ENCODE measurements at places on chromosomes 13 and 19.

- peak; percentile 78 for DNase-seq
Measured at GRCh38 chr19:17127671-17128070, 52.1 kb downstream of the MYO9B start.

DNA sequence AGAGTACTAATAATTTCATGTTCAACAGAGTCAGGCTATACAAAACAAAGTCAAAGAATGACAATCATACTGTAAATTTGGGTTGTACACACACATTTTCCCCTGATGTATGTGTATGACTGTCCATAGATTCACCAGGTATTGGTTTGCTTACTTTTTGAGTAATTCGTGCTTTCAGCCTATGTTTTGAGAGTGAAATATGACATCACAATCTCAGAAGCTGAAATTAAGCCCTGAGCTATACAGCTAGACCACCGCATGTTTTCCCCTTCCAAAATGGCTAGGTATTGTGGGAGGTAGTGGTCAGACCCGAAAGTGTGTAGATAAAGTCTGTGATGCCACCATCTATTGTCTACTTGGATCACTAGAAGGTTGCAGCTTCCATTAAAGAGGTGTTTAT lies 102.8 kb downstream of the KATNAL1 start:
- DNase-seq = no peak

DNA sequence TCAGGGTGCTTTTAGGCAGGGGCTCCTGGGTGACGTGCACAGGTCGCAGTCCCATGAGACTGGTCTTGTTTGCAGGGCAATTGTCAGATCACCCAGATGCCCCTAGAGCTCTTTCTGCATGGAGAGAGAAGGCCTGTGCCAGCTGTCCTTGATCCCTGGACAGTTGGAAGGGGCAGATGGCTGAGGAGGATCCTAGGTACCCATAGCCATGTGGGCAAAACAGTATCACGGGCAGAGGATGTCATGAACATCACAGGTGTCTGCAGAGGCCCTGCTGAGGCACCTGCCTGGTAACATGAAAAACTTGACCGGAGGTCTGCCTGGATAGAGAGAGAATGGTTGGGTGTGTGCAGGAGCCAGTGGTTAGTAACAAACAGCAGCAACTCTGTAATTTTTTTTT lies 99.3 kb downstream of the ZNF536 start:
- no peak for DNase-seq

- peak; percentile 37 for DNase-seq
Measured at GRCh38 chr13:46348961-46349360, 38.1 kb downstream of the RUBCNL start.

GRCh38 chr13:29509999-29510589 lies 85.4 kb downstream of the SLC7A1 start:
- DNase-seq = no peak

DNA sequence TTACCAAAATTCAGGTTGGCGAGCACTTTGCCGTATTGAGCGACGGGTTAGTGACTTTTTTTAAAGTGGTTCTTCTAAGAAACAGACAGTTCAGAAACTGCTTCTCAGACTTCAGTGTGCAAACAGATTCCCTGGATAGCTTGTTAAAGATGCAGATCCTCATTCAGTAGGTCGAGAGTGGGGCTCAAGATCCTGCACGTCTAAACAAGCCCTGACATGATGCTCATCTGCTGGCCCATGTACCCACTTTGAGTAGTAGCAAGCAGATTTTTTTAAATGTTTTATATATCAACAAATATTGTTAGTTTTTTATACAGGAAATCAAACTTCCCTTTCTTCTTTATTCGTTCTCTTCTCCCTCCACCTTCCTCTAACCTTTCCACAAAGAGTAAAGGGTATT lies 7.3 kb downstream of the METTL21C start:
- DNase-seq = no peak

DNA sequence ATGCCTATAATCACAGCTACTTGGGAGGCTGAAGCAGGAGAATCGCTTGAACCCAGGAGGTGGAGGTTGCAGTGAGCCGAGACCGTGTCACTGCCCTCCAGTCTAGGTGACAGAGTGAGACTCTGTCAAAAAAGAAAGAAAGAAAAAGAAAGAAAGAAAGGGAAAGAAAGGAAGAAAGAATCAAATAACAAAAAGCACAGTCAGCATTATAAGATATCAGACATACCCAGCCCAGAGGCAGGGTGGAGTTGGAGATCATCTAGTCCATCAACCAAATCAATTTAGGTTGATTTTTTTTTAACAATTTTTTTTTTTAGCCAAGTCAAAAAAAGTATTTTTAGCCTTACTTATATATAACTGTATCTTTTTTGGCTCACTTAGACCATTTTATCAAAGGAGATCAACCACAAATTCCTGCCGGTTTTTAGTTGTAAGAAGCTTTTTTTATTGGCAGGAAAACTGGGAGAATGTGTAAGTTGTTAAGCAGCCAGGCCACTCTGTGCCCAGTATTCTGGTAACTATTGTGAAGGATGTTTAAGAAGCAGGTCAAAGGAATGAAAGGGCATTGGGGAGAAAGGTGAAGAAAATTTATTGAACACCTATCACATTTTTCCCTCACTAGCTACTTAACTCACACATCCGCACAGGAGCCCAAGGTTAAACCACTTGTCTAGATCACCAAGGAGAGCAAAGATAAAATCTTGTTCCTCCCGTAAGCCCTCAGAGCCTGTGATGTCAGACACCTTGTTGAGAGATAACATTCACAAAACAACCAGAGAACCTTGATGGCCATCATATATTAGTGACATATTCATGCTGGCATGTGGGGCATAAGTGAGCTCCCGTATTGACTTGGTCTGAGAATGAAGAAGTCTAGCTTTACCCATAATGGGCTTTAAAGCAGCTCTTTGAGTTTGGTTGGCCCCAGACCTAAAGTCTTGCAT lies 91.8 kb downstream of the COL4A2 start:
- no peak for DNase-seq

DNA sequence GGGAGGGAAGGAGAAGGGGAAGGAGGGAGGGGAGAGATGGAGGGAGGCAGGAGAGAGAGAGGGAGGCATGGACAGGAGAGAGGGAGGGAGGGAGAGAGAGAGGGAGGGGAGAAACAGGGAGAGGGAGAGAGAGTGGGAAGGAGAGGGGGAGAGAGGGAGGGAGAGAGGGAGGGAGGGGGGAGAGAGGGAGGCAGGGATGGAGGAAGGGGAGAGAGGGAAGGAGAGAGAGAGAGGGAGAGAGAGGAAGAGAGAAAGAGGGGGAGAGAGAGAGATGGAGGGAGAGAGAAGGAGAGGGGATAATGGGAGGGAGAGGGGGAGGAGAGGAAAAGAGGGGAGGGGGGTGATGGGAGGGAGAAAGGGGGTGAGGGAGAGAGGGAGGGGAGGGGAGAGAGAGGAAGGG lies 86.8 kb upstream of the VSTM2B start:
- no peak for DNase-seq

GRCh38 chr13:104086759-104087158 lies 1020.5 kb upstream of the SLC10A2 start:
- no peak for DNase-seq

DNA sequence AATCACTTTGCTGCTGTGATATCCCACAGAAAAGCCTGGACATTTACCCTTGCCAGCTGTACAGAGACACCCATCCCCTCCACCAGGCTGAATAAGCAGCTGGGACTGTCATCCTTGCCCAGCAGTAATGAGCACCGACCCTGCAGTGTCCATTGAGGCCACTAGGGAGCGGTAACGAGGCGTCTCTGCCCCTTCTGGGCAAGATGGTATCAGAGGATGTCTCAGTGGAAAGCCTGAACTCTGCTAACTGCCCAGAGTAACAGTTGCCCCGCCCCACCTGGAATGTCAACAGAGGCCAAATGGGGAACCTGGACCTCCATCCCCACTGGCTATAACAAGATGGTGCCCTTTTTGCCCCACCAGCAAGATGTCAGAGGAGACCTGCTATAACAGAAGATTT lies 22.8 kb upstream of the CEACAM20 start:
- peak; percentile 67 for DNase-seq

- no peak for DNase-seq
Measured at GRCh38 chr13:22647156-22647850, 533.5 kb upstream of the SGCG start.

DNA sequence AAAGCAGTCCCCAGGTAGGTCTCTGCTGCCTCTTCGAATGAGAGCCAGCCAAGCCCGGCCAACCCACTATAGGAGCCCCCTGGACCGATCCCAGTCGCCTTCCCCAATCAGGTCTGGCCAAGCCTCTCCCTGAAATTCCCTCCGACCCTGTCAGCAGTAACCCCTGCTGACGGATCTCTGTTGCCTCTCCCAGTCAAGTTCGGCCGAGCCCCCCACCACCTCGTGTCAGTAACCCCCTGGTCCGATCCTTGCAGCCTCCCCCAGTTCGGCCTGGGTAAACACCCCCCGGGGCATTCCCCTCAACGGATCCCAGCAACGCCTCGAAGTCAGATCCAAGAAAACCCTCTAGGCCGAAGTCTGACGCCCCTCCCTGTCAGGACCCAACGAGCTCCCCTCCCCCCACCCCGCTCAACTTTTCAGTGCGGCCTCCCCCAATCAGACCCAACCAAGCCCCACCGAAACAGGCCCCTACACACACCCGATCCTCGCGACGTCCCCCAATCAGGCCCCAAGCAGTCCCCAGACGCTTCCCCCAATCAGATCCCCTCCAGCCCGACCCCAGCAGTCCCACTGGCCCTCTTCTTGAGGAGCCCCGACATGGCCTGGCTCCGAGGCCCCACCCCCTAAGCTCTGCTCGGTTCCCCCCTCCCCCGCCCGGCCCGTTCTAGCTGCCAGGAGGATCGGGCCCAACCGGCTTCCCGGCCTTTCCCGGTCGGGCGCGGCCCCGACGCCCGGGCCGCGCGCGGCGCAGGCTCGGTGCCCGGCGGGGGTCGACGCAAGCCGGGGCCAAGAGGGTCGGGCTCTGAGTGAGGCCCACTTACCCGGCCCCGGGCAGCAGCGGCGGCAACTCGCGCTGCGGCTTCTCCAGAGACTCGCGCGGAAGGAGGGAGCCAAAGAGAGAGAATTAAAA lies 1.8 kb downstream of the TNPO2 start:
- DNase-seq = peak; percentile 76

DNA sequence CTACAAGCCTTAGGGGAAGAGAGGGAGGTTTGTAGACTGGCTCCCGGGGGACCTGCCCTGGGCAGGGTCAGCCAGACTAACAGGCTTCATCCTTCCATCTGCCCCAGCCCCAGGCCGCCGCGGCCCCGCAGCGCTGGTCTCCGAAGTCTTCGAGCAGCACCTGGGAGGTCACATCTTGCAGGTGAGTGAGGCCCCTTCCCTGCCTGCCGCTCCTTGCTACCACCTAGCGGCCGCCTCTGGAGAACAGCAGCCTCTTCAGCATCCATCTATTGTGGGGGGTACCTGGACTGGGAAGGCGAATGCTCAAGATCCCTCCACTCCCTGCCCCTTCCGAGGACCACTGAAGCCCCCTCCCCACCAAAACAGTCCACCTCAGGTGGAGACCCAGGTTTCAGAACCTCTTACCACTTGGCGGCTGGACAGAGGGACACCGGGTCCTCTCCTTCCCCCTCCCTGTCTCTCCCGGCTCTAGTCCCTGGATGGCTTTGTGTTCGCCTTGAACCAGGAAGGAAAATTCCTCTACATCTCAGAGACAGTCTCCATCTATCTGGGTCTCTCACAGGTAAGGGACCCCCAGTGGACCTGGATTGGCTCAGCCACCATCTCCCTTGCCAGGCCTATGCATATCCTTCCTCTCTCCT lies 12.7 kb downstream of the NPAS1 start:
- peak; percentile 76 for DNase-seq

GRCh38 chr19:30434797-30435594 lies 62.8 kb downstream of the ZNF536 start:
- no peak for DNase-seq

DNA sequence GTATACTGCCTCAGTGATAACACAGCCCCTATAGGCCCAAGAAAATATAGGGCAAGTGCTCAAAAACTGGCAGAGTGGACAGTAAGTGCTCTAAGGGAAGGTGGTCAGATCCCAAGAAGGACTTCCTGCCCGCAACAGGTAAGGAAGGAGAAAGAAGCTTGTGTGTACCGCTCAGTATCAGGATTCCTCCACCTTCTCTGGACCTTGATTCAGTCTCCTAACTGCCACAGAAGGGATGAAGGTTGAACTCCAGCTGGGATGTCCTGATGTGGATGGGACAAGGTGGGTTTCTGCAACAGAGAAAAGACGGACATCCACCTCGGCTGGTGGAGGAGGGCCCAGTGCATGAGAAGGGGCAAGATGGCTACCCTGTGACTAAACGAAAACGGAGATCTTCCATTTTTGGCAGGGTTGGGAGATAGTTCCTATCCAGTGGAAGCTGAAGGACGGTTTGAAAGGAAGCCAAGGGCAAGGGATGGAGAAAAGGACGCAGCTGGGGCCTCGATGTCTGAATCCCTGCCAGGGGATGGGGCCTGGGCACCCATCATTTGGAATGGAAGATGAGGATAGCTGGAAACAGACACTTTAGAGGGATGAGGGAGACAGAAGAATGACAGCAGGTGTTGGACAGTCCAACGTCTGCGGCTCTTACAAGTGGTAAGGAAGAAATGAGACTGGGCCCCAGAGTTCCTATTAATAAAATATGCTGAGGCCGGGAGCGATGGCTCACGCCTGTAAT lies 1.3 kb upstream of the ATF5 start:
- DNase-seq = no peak

GRCh38 chr13:43662976-43663375 lies 123.8 kb downstream of the ENOX1 start:
- DNase-seq = no peak

GRCh38 chr13:104098421-104098820 lies 1032.2 kb upstream of the SLC10A2 start:
- DNase-seq = no peak

- peak; percentile 61 for DNase-seq
Measured at GRCh38 chr13:90997951-90998350, 349.5 kb upstream of the MIR17HG start.

DNA sequence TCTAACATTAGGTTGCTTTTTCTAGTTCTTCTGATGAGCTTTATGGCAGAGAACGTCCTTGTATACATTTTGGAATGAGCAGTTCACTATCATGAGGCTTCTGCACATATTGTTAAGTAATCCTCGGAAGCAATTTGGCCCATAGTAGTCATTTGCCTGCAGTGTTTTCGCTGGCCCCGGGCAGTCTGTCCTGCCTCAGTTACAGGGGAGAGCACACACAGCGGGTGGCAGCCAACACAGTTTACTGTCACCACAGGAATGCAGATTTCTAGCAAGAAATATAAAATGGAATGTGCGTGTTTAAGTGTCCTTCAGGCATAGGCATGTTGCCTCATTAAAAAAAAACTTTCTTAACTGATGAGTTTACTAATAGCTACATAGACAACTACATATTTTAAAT lies 71.5 kb upstream of the GJB6 start:
- no peak for DNase-seq

GRCh38 chr13:66036024-66036614 lies 1194.0 kb downstream of the PCDH9 start:
- DNase-seq = peak; percentile 15
